ENCODE measurements at places on chromosomes 1 and 21. TPM values are rescaled to one million over a fixed set of nuclear protein-coding genes. Genes with fewer than 3 reads are reported as not detected.

DNA sequence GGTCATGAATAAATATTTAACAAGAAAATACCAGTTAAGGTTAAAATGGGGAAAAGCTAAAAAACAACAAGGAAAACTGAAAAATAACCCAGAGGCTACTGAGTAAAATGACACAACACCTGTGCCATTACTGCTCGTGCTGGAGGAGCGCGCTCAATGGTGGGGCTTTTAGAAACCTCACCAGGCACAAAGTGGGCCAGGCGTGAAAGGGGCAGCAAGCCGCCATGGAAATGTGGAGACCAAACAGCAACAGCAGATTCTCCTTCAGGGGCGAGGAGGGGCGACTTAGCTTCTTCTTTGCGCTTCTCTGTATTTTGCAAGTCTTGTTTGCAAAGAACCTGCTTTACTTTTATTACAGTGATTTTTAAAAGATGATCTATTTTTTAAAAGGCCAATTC, 18.9 kb upstream of the SPATC1L start:
- DNase-seq = no peak

DNA sequence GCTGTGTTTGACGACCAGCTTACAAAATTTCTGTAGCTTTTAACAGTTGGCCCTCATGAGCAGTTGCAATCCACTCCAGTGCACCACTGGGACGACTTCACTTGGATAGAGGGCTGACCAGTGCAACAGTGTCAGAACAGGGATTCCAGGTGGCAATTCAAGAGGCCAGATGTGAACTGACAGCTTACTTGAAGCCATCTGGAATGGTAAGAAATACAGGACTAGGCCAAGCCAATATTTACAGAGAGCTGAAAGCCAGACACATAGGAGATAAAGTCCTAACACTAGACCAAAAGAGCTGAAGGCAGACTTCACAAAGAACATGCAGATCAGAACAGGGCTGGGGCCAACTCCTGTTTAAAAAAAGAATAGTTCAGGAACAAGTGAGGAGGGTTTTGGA, 93.5 kb upstream of the NFIA start:
- no peak for DNase-seq

GRCh38 chr1:234518876-234519275, 39.9 kb upstream of the TARBP1 start:
- DNase-seq = no peak

DNA sequence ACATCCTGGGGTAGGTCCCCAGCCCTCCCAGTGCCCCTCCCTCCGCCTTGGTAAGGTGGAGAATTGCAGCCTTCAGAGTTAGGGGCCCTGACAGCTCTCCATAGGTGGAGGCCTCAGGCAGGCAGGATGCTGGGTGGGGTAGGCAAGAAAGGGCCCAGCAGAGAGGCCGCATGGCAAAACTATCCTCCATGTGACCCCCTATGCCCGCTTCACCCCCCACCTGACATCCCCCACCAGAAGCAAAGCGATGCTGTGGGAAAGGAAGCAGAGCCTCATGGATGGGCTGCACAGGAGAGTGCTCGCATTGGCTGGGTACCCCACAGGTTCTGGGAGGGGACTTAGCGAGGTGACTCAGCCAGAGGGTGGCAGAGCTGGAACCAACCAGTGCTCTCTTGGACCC, 1.6 kb downstream of the S100A9 start:
- no peak for DNase-seq

GRCh38 chr21:38771536-38771935, 34.2 kb upstream of the ETS2 start:
- DNase-seq = no peak

GRCh38 chr1:179129702-179130473, 48.0 kb downstream of the TOR3A start:
- DNase-seq = no peak

- DNase-seq = no peak
These were observed 50.1 kb downstream of the RASAL2 start for GRCh38 chr1:178143730-178144690.

- no peak for DNase-seq
These were observed 26.3 kb upstream of the FAM3B start for GRCh38 chr21:41290106-41290799.

VHLL gene
- total RNA-seq = not detected

VWA5B1 gene
- not detected for total RNA-seq

CENPF gene
- 0.51 TPM for total RNA-seq

ADAMTS4 gene
- 438 TPM for total RNA-seq

SPATA46 gene
- total RNA-seq = not detected

VASH2 gene
- total RNA-seq = 3.0 TPM

RAD54L gene
- total RNA-seq = not detected

FCRL1 gene
- 0.32 TPM for total RNA-seq

RNU1-4 gene
- total RNA-seq = 6,165 TPM

OLFML2B gene
- total RNA-seq = 29.5 TPM
